Testis (tissue), 5 donors: ENCODE measurements at places on chromosomes 12 and 14. TPM values are rescaled to one million over a fixed set of nuclear protein-coding genes. Genes with fewer than 3 reads are reported as not detected.

Gene ADAMTS20
- 0.26 TPM for polyA plus RNA-seq

Gene PPP4R4
- polyA plus RNA-seq, result 15.8 TPM

Gene GUCY2C
- polyA plus RNA-seq, result 0.15 TPM

Gene ARHGEF40
- polyA plus RNA-seq, result 22.0 TPM

Gene ADCY6
- polyA plus RNA-seq, result 16.5 TPM

- no peak for DNase-seq
Observed at GRCh38 chr12:70270108-70270507, 26.9 kb downstream of the CNOT2 start.

GRCh38 chr14:33780035-33780434, 170.8 kb downstream of the EGLN3 start:
- no peak for DNase-seq

DNA sequence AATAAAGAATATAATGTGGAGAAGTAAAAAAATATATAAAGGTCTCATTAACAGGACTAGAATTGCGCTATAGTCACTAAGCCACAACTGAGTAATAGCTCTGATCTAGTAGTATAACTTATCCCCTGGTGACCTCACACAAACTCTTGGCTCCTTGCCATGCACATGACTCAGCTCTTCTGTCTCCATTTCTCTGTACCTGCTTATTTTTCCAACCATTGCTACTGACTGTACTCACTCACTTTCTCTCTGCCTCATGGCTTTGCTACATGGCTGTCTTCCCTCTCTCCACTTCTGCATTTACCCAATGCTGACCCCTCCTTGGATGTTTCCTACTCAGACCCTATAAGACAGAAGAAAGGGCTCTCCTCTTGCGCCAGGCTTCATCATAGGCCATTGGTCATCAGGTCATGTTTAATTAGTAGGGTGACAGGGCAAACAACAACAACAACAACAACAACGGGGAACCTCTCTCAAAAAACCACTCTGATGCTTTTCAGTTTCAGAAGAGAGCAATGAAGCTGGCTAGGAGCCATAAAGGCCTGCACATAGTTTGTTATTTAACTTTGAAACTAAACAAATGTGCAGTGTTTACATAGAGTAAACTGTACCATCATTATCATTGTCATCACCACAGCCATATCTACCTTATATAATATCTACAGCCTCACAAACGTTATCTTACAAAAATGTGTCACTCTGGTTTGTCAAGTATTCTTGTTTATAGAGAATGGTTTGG, 25.6 kb upstream of the KRAS start:
- no peak for DNase-seq

DNA sequence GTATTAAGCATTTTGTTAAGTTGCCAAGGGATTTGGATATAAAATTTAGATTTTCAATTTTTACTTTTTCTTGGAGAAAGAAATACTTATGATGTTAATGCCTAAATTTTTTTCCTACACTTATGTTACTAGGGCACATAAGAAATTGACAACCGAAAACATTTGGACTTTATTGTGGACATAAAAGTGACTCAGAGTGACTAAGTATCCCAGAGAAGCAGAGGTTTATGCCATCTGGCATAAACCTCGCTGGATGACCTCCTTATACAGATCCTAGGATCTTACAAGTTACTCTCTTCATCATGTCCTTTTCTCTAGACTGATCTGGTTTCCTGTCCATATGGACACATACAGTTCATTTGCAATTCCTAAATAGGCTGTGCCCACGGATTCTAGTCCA, 89.8 kb downstream of the RERG start:
- DNase-seq, result no peak

- DNase-seq, result no peak
Observed at GRCh38 chr12:69241438-69242092, 2.2 kb downstream of the CPSF6 start.

GRCh38 chr12:1629338-1630132, 504 bp downstream of the WNT5B start:
- DNase-seq, result no peak

GRCh38 chr12:125503128-125503527, 437.9 kb downstream of the AACS start:
- no peak for DNase-seq

DNA sequence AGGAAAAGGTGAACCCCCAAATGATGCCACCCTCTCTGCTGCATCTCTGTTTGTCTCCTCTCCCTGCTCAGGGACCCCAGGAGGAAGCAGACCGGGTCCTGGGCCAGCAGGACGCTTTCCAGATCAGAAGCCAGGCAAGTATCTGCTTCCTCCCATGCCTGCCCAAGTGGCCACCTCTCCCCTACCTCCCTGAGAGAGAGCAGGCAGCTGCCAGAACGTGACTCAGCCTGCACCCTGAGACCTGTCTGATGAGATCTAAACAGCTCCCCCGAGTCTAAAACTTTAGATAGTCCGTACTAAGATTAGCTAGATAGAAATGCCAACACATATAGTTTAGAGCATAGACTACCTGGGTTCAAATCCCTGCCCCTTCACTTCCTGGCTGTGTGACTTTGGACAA, 31.2 kb upstream of the OAS1 start:
- no peak for DNase-seq

DNA sequence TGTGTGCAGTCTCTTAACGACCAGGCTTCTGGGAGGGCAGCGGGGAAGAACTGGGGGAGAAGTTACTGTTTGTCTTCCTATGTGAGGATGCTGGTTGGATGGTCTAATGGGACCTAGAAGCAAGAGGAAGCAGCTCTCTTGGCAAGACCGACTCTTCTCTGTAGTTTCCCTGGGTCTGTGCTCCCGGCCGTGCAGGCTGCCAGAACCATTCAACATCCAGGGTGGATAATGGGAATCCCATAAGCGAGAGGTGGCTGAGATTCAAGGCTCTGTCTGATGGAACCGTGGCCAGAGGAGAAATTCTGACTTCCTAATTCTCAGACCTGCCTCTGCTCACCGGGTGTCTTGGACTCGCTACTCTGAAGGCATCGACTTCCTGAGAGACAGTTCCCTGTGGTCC, 561.0 kb upstream of the TBX3 start:
- no peak for DNase-seq

DNA sequence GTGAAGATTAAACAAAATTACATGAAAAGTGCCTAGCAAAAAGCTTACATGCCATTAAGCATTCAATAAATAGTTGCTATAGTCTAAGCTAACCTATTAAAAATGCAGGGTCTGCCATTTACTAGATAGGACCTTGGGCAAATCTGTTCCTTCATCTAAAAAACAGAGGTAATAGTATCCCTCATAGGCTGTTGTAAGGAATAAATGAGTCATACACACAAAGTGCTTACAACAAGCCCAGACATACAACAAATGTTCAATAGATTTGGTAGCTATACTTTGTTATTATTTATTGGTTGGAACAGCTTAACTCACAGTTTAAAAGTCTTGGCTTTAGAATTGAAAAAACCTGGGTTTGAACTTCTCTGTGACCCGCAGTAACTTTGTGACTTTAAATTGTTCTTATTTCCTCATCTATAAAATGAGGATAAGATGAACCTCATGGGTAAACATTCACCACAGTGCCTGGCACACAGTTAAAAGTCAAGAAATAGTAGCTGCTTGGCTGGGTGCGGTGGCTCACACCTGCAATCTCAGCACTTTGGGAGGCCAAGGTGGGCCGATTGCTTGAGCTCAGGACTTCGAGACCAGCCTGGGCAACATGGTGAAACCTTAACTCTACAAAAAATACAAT, 24.7 kb downstream of the HEATR5A start:
- no peak for DNase-seq

- no peak for DNase-seq
Observed at GRCh38 chr14:24335461-24336171, 745 bp upstream of the ADCY4 start.

DNA sequence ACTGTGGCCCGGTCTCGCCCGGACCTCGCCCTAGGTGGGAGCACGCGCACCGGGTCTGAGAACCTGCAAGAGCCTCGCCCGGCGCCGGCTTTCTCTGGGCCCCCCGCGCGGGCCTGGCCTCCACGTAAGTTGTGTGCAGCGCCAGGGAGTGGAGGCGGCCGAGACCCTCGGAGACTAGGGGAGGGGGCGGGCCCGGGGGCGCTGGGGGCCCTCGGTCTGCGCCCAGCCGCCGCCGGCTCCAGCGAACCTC, 183 bp upstream of the PRMT8 start:
- peak; percentile 24 for DNase-seq

GRCh38 chr12:46110928-46111699, 120.7 kb upstream of the SCAF11 start:
- DNase-seq, result no peak

GRCh38 chr14:66610154-66610563, 102.2 kb downstream of the GPHN start:
- no peak for DNase-seq

GRCh38 chr14:105473033-105473676, 1.5 kb upstream of the CRIP2 start:
- DNase-seq, result no peak

GRCh38 chr14:73700325-73700724, 13.9 kb downstream of the PNMA1 start:
- DNase-seq, result no peak

DNA sequence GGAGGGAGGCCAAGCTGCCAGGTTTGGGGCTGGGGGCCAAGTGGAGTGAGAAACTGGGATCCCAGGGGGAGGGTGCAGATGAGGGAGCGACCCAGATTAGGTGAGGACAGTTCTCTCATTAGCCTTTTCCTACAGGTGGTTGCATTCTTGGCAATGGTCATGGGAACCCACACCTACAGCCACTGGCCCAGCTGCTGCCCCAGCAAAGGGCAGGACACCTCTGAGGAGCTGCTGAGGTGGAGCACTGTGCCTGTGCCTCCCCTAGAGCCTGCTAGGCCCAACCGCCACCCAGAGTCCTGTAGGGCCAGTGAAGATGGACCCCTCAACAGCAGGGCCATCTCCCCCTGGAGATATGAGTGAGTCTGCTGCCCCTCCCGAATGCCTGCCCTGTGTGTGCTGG, 432 bp downstream of the IL25 start:
- DNase-seq, result no peak

- no peak for DNase-seq
Observed at GRCh38 chr12:1995205-1995896, 8.9 kb downstream of the DCP1B start.

DNA sequence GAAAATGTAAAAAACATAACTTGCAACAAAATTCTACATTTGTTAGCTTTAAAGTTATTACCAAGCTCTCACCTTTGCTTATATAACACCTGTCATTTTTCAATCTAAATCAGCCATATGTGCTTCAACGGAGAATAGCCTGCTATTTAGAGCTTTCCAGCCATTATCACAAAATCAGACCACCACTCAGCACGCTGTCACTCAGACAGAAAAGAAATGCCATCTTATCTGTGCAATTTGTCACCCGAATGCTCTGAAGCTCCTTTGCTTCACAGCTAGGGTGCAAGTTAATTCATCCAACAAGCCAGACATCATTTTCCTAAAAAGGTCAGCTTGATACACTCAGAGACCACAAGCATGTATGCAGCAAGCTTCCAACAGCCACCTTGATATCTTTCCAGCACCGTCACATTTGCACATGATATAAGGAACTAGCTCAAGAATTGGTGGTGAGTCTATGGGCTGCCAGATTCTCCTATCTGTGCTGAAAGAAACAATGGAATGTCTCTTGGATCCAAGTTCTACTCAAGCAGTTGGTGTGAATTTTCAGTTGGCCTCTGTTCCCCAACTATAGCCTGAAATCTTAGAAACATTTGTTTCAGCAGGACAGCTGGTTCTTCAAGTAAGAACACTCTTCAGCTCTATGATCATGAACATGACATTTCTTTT, 20.0 kb upstream of the IFNG-AS1 start:
- DNase-seq, result no peak

- peak; percentile 58 for DNase-seq
Observed at GRCh38 chr12:8914716-8915526, 612 bp downstream of the PHC1 start.

- no peak for DNase-seq
Observed at GRCh38 chr12:54411391-54412241, 7.5 kb downstream of the ITGA5 start.
